ENCODE measurements at places on chromosomes 4 and X. TPM values are rescaled to one million over a fixed set of nuclear protein-coding genes. Genes with fewer than 3 reads are reported as not detected.

The SPANXD gene
- not detected for total RNA-seq

The GPC3 gene
- total RNA-seq, result not detected

The IQCM gene
- not detected for total RNA-seq

The PTTG2 gene
- total RNA-seq, result not detected

The EGF gene
- 4.2 TPM for total RNA-seq

The CFI gene
- total RNA-seq, result 0.28 TPM

Measured in IMR-90 (cell line).